ENCODE measurements at places on chromosomes 3 and 15.

GRCh38 chr15:39624806-39625205 lies 43.9 kb downstream of the THBS1 start:
- H3K36me3 ChIP-seq: no peaks in the 10 kb centered on the region
- no peak overlapping the region for H3K4me3 ChIP-seq
- peaks cover 8% of the 10 kb centered on the region for H3K27me3 ChIP-seq
- no peaks in the 10 kb centered on the region for H3K4me1 ChIP-seq
- no peak for DNase-seq
- H3K27ac ChIP-seq: no peak overlapping the region

GRCh38 chr3:14950274-14950673 lies 2.9 kb downstream of the NR2C2 start:
- peak overlapping the region; percentile 99 for H3K27ac ChIP-seq
- H3K27me3 ChIP-seq: no peaks in the 10 kb centered on the region
- DNase-seq: no peak
- H3K4me3 ChIP-seq: no peak overlapping the region

DNA sequence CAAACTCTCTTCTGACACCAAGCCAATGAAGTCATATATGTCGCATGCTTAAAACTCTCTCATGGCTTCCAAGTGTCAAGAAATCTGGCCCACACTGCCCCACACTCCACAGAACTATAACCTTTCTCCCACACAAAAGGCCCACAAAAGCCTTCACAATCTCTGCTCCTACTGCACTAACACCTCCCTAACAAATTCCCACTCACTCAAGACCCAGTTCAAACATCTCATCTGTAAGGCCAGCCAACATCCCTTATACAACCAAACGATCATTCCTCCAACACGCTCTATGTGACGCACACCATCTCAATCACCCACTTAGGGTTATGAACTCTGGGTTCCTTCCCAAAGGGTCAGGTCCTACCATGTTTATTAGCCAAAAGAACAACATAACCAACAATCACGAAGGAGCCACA lies 13.5 kb downstream of the TBC1D2B start:
- no peak for DNase-seq
- H3K27ac ChIP-seq: no peak overlapping the region
- H3K36me3 ChIP-seq: no peaks in the 10 kb centered on the region
- no peaks in the 10 kb centered on the region for H3K27me3 ChIP-seq

- no peaks in the 10 kb centered on the region for H3K36me3 ChIP-seq
- H3K4me3 ChIP-seq: no peak overlapping the region
- DNase-seq: peak; percentile 40
- H3K27me3 ChIP-seq: no peaks in the 10 kb centered on the region
Measured at GRCh38 chr3:87771337-87772192, 287.2 kb downstream of the CGGBP1 start.

- no peak overlapping the region for H3K4me3 ChIP-seq
- peak; percentile 34 for DNase-seq
- H3K4me1 ChIP-seq: no peaks in the 10 kb centered on the region
- H3K36me3 ChIP-seq: no peaks in the 10 kb centered on the region
- no peaks in the 10 kb centered on the region for H3K27me3 ChIP-seq
- H3K27ac ChIP-seq: no peak overlapping the region
Measured at GRCh38 chr3:115790759-115791158, 167.4 kb downstream of the GAP43 start.

GRCh38 chr3:65200310-65200970 lies 512.6 kb upstream of the ADAMTS9 start:
- H3K27me3 ChIP-seq: no peaks in the 10 kb centered on the region
- H3K36me3 ChIP-seq: no peaks in the 10 kb centered on the region
- H3K27ac ChIP-seq: no peak overlapping the region
- H3K4me1 ChIP-seq: no peaks in the 10 kb centered on the region
- no peak for DNase-seq

DNA sequence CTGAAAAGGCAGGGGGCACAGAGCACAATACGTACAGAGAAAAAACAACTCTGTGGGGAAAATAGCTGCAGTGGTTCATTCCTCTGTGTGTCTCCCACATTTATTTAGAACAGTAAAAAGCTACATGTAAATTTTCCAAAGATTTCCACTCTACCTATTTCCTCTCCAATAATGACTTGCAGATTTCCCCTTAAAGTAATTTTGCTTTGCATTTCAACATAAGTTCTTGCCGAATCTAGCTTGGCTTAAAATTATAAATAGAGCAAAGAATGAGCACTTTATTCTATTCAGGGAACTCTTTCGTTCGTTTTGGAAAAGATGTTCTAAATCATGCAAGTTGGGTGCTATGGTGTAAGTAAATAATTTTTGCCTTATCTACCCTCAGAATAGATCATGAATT lies 58.2 kb upstream of the NR2E3 start:
- H3K4me3 ChIP-seq: no peak overlapping the region
- no peaks in the 10 kb centered on the region for H3K36me3 ChIP-seq
- H3K27ac ChIP-seq: no peak overlapping the region
- H3K27me3 ChIP-seq: peaks cover 27% of the 10 kb centered on the region
- no peaks in the 10 kb centered on the region for H3K4me1 ChIP-seq

- no peak overlapping the region for H3K4me3 ChIP-seq
- no peaks in the 10 kb centered on the region for H3K27me3 ChIP-seq
- H3K4me1 ChIP-seq: peaks cover 42% of the 10 kb centered on the region
Measured at GRCh38 chr3:183439515-183439914, 11.1 kb upstream of the MCF2L2 start.

DNA sequence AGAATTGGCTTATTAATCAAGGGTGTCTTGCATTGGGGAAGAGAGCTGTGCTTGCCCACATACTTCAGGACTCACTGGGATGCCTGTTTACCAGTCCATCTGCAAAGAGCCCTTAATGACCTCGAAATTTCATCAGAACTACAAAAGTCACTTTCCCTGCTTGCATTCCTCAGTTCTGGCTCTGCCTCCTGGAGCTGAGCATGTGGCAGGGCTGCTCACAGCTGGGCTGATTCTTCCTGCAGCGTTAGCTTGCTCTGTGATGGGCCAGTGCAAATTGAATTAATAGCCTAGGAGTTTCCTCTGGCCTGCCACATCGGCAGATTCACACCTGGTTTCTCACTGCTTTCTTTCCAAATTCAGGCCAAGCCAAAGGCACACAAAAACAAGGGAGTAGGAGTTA lies 108.9 kb downstream of the DUT start:
- H3K4me1 ChIP-seq: no peaks in the 10 kb centered on the region
- H3K27me3 ChIP-seq: no peaks in the 10 kb centered on the region

DNA sequence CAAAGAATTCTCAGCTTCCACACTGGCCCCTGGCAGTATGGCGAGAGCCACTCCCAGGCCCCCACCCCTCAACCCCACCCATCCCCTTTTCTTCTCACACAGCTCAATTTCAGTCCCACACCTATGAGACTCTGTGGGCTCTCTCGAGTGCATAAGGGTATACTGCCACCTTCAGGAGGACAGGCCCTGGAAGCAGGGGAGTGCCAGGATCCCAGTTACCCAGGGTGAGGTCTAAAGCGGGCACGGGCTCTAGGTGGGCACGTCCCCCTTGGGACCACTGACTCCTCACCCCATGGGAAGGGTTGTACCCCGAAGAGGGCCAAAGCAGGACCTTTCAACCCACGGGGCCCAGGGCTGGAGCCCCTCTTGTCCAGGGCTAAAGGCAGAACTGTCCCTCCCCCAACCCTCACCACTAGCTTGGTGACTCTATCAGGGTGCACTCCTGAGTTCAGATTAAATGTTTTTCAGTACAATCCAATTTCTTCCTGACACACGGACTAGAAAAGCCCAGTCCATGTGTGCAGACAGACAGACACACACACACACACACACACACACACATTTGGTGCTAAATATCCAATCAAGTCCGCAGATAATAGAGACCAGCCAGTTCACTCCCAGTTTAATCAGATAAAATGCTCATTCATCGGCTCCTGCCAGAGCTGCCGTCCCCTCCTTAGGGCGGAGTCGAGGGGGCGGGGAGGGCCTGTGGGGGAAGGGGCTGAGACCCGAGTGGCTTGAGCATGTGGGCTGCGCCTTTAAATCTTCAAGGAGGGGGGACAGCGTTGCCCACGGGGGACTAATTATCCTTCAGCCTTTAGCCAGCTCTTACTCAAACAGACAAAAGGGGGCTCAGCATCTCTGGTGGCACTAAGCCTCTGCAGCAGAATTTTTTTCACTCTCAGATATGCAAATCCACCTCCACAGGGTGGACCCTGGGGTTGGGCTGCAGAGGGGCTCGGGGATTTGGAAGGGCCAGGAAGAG lies 59.3 kb downstream of the CYP11A1 start:
- peak; percentile 48 for DNase-seq

DNA sequence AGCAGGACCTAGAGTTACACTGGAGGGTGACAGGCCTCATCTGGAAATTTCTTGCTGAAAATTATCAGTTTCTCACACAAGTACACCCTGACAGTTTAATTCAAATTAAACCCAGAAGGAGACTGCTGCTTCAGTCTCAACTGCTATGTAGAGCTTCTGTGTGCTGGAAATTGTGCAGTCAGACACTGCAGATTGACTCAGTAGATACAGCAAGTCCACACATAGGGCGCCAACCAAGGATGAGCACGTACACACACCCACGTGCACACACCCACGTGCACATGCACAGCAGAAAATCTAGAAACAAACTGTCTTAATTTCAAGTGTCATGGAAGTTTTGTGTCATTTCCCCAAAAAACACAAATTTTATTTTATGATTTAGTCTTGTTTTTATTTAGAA lies 192.9 kb downstream of the PDE8A start:
- H3K4me1 ChIP-seq: no peaks in the 10 kb centered on the region
- H3K27ac ChIP-seq: no peak overlapping the region
- no peaks in the 10 kb centered on the region for H3K27me3 ChIP-seq
- DNase-seq: no peak
- no peaks in the 10 kb centered on the region for H3K36me3 ChIP-seq
- no peak overlapping the region for H3K4me3 ChIP-seq

- peak; percentile 42 for DNase-seq
- H3K27ac ChIP-seq: peak overlapping the region; percentile 52
- no peaks in the 10 kb centered on the region for H3K27me3 ChIP-seq
- H3K36me3 ChIP-seq: peaks cover 21% of the 10 kb centered on the region
Measured at GRCh38 chr15:25426896-25427610, 11.8 kb downstream of the UBE3A start.

DNA sequence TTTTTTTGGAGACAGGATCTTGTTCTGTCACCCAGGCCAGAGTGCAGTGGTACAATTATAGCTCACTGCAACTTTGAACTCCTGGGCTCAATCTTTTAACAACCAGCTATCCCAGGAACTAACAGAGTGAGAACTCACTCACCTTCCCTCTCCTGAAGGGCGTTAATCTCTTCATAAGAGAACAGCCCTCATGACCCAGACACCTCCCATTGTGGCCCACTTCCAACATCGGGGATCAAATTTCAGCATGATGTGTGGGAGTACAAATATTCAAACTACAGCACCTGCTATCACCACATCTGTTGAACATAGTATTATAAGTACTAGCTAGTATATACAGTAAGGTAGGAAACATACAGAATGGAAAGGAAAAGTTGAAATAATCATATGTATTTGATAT lies 132.5 kb downstream of the DOCK3 start:
- H3K36me3 ChIP-seq: no peaks in the 10 kb centered on the region
- no peaks in the 10 kb centered on the region for H3K27me3 ChIP-seq
- no peak for DNase-seq
- H3K4me3 ChIP-seq: no peak overlapping the region
- no peak overlapping the region for H3K27ac ChIP-seq

GRCh38 chr3:141070727-141071357 lies 19.7 kb downstream of the SPSB4 start:
- DNase-seq: no peak
- H3K4me3 ChIP-seq: no peak overlapping the region
- no peaks in the 10 kb centered on the region for H3K36me3 ChIP-seq

DNA sequence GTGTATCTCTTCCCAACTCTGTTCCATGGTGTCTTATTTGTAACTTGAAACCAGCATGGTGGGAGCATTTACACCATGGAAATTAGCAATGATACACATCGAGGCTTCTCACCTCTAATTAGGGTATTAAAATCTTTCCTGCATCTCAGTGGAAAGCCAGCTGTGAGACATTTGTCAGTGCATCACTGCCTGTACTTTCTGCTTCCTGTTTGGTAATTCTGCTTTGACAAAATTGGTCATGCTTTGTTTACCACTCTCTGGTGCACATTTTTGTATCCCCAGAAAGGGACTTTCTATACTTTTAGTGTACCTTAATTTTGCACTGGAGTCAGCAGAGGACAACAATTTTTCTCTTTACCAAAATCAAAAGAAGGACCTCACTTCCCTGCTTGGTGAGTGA lies 402.1 kb downstream of the PDCD6IP start:
- no peak overlapping the region for H3K27ac ChIP-seq
- no peaks in the 10 kb centered on the region for H3K4me1 ChIP-seq
- no peak for DNase-seq
- no peaks in the 10 kb centered on the region for H3K36me3 ChIP-seq
- H3K4me3 ChIP-seq: no peak overlapping the region

- no peaks in the 10 kb centered on the region for H3K36me3 ChIP-seq
- H3K27me3 ChIP-seq: no peaks in the 10 kb centered on the region
- H3K27ac ChIP-seq: no peak overlapping the region
- H3K4me1 ChIP-seq: no peaks in the 10 kb centered on the region
- no peak for DNase-seq
- H3K4me3 ChIP-seq: no peak overlapping the region
Measured at GRCh38 chr3:126035362-126036050, 48.4 kb downstream of the SLC41A3 start.

- no peak for DNase-seq
- no peaks in the 10 kb centered on the region for H3K27me3 ChIP-seq
- no peak overlapping the region for H3K4me3 ChIP-seq
- no peak overlapping the region for H3K27ac ChIP-seq
Measured at GRCh38 chr3:189304465-189305351, 132.9 kb downstream of the TPRG1 start.

DNA sequence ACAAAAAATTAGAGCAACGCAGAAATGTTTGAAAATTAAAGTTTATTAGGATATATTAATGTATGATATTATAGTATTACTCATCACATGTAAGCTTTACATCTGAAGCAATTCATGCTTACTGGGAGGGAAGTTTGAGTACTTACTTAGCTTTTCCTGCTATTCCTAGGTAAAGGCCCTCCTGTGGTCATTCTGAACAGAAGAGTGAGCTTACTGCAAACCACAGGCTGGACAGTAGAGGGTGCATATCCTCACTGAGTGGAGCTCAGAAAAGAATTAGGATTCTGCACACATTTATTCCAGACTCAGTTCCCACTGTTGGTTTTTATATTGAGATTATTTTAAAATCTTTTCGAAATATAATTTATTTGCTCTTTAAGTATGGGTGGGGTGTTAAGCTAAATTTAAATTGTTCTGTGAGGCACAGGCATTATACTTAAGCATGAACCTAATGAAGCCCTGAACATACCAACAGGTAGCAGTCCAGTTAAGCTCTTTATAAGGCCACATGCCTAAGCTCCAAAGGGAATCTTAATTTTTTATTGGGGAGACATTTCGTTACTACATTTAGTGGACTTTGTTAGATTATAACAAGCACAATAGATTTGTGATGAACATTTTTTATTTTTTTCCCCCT lies 10.2 kb downstream of the MRPS22 start:
- H3K4me1 ChIP-seq: peaks cover 10% of the 10 kb centered on the region
- H3K27ac ChIP-seq: 0 out of 3 replicates have a peak overlapping the region, but pooled peaks have one; percentile 31
- H3K27me3 ChIP-seq: no peaks in the 10 kb centered on the region
- H3K36me3 ChIP-seq: peaks cover 99% of the 10 kb centered on the region
- peak; percentile 65 for DNase-seq
- no peak overlapping the region for H3K4me3 ChIP-seq
